ENCODE measurements at places on chromosomes 7 and 10.

- DNase-seq: no peak
These were observed 622 bp downstream of the DYNC1I1 start for GRCh38 chr7:95772771-95773581.

DNA sequence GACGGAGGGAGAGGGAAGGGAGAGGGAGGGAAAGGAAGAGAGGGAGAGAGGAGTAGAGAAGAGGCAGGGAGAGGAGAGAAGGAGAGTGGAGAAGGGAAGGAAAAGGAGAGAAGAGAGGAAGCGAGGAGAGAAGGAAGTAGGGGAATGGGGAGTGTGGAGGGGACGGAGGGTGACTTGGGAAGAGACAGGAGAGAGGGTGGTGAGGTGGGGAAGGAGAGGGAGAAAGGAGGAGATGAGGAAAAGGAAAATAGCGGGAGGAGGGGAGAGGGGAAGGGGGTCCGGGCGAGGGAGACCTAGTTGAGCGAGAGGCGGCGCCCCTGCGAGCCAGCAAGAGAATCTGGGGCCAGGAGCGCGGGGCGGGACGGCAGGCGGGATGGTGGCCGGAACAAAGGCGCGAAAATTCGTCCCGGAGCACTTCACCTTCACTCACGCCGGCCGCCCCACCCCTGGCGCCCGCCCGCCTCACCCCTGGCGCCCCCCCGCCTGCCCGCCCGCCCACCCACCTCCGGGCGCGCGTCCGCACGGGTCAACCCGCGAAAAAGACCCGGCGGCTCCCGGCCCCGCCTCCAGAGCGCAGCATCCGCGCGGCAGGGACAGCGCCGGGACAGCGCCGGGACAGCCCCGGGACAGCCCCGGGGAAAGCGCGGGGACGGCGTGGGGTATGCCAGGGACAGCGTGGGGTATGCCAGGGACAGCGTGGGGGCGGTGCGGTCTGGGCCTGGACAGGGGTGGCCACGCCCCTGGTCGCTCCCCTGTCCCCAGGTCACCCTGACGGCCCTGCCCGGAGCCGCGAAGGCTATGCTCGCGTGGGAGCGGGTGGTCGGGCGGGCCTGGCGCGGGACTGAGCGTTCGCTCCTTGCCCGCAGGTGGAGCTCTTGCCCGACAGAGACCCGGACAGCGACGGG, 4.2 kb downstream of the VSTM2A start:
- no peak for DNase-seq

GRCh38 chr10:89924261-89924660, 222.9 kb downstream of the KIF20B start:
- no peak for DNase-seq

DNA sequence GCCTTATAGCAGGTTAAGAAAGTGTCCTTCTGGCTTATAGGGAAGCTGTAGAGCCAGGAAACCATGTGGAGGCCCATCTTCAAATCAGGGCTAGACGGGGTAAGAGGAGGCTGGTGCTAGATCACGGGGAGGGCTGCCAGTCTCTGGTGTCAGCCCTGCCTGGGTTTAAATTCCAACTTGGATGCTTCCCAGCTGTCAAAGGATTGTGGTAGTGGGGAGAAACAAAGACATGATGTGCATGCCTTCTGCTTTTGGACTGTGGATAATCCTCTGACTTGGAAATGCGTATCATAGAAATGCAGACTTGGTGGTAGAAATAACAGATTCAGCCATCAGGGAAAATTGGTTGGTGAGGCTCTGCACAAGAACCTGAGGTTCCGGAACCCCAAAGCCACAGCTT, 325.6 kb downstream of the PHTF2 start:
- DNase-seq: no peak

- DNase-seq: no peak
These were observed 236.5 kb downstream of the RELN start for GRCh38 chr7:103752995-103753394.

- no peak for DNase-seq
These were observed 95.8 kb downstream of the RAMP3 start for GRCh38 chr7:45253368-45253767.

DNA sequence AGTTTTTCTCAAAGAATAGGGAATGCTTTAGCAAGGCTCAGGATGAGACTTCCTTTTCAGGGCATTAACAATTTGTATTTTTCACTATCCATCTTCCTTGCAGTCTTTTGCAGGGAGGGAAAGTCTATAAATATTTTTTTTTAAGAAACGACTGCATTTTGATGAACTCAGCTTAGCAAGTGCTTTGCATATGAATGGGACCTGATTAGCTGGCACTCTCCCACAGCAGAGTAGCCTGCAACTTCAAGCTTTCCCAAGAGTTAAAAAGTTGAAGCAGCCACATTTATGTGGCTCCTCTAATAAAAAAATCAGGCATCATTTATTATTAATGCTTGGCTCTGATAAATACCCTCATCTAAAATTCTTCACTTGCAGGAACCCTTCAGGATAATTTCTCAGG, 134.0 kb downstream of the GRID1 start:
- no peak for DNase-seq

DNA sequence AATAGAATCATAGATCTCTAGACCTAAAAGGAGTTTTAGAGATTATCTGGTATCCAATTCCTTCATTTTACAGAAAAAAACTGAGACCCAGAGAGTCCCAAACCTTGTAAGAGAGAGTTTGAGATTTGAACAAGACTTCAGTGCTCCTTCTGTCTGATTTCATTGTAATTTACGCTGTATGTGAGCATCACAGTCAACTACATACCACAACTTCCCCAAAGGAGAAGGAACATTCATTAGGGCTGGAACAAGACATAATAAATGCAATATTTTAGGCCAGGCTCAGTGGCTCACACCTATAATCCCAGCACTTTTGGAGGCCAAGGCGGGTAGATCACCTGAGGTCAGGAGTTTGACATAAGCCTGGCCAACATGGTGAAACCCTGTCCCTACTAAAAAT, 17.3 kb upstream of the PRKAR2B start:
- DNase-seq: no peak

- DNase-seq: no peak
These were observed 30.5 kb downstream of the SHTN1 start for GRCh38 chr10:116974456-116975005.

- no peak for DNase-seq
These were observed 81.2 kb downstream of the CTBP2 start for GRCh38 chr10:125079091-125079600.

- DNase-seq: no peak
These were observed 33.4 kb upstream of the PDGFA start for GRCh38 chr7:552868-553635.

- DNase-seq: peak; percentile 24
These were observed 24.6 kb upstream of the ITGA8 start for GRCh38 chr10:15744217-15744865.

GRCh38 chr10:117656385-117657367, 114.1 kb downstream of the EMX2 start:
- DNase-seq: no peak

- peak; percentile 15 for DNase-seq
These were observed 526 bp downstream of the ZNF248 start for GRCh38 chr10:37856881-37857286.

- no peak for DNase-seq
These were observed 952 bp downstream of the SRRM3 start for GRCh38 chr7:76202666-76203030.

GRCh38 chr7:51019891-51020870, 237.5 kb upstream of the GRB10 start:
- no peak for DNase-seq

DNA sequence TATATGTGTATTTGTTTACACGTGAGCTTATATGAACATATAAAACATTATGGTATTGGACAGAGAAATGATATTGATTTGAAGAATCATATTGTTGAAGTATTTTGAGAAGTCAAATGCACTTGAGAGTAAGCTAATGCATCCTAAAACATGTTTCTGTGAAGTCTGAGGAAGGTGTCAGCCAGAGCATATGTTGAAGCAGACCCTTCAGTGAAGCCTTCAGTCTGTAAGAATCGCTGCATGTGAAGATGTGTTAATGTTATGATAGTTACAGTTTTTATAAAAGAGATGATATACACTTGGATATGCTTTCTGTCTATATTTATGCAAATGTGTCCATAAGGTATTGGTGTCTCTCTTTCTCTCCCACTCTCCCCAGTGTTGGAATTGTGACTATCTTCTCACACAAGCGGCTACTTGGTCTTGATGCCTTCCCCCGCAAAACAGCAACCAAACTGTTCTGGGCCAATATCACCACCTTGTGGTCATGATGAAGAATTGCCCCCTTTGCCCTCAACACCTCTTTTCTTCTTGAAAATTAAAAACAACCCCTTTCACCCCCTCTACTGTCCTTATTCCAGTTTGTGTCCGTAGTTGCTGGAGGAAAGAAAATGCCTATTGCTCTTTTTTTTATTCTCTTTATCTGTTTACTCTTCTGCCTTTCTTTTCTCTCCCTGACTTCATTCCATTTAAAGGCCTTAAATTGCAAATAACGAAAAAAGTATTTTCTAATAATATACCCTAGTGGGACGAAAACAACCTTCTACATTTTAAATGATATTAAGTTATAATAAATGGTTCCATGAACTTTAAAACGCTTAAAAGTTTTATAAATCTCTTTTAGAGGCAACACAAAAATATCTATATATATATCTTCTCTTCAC, 64.9 kb downstream of the IKZF1 start:
- DNase-seq: peak; percentile 83

- no peak for DNase-seq
These were observed 189.6 kb downstream of the DNAJC1 start for GRCh38 chr10:21813946-21814345.

- DNase-seq: no peak
These were observed 428.8 kb downstream of the KCNMA1 start for GRCh38 chr10:77208684-77209256.

- peak; percentile 5 for DNase-seq
These were observed 98.8 kb downstream of the CACNB2 start for GRCh38 chr10:18238870-18239485.

- no peak for DNase-seq
These were observed 29.7 kb upstream of the GPAM start for GRCh38 chr10:112213098-112213823.

- DNase-seq: no peak
These were observed 211.1 kb downstream of the ZNF365 start for GRCh38 chr10:62585211-62585775.

- DNase-seq: no peak
These were observed 5.3 kb upstream of the SCIN start for GRCh38 chr7:12564996-12565764.

DNA sequence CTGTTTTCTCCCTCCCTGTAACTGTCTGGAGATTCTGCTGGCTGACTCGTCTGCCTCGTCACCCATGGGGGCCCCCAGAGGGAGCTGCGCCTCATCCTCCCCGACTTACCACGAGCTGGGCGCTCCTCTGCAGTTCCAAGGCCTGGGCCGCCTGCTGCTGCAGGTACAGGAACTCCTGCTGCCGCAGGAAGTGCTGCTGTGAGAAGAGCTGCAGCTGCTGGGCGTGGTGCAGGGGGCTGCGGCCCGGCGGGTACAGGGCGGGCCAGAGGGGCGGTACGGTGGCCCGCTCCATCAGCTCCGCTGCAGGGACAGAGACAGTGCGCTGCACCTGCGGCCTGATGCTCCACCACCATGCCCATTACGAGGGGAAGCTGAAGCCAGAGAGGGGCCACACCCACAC, 47.7 kb downstream of the TNRC18 start:
- DNase-seq: peak; percentile 34

- DNase-seq: no peak
These were observed 35.8 kb downstream of the CHST15 start for GRCh38 chr10:124057601-124058000.

DNA sequence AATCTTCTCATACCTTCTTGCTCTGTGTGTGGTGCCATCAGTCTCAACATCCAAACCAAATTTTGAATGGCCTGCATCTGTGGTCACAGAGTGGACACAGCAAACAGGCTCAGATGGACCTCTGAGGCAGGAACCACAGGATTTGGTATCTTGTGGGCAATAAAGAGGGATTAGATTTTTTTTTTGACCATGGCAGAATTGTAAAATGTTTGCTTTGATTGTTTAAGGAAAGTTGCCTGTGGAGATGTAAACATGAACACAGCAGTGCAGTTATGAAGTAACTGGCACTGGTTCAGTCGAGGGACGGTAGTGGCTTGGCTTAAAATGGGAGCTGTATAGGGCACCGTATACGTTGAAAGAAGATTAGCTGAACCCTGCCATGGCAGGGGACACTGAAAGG, 464.7 kb downstream of the SH2D4B start:
- DNase-seq: no peak

- no peak for DNase-seq
These were observed 43.6 kb upstream of the WNT16 start for GRCh38 chr7:121285066-121285667.

DNA sequence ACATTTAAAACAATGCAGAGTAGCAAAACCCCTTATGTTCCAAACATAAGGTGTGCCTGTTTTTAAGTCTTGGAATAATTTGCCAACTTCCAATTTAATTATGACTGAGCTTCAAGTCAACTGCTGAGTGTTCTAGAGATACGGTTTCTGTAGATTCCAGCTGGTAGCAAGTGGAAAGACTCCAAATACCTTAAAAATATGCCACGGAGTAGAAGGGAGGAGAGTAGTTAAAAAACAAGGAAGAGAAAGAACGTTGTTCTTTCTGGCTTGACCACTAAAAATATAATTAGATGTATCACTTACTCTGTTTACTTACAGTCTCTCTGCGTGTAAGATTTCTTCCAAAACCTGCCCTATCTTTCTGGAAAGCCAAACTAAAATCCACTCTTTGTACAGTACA, 24.5 kb upstream of the ABLIM1 start:
- no peak for DNase-seq

All from CD4-positive, alpha-beta T cell treated with Interleukin-2 at 100 ng/mL for 4 hours (primary cell).